CD4-positive, alpha-beta T cell treated with Interferon alpha-2 for 1 hour (primary cell): ENCODE measurements at places on chromosomes 2 and 18.

GRCh38 chr2:76391678-76392077, 681.0 kb upstream of the GCFC2 start:
- DNase-seq = no peak

DNA sequence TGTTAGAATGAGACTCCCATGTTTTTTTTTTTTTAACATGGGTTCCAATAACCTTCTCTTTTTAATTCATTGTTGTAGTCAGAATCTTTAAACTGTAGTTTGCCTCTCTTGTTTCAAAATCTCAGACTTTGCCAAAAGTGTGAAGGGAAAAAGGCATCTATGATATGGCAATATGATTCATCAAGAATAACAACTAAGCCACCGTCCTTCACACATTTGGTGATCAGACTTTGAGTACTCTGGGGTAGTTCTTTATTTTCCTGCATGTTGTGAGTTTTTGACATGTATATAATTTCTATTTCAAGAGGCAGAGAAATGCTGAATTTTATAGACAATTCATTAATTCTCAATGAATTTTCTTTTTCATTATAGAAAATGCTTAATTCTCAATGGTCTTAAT, 53.5 kb upstream of the CERS6 start:
- no peak for DNase-seq

GRCh38 chr2:63049211-63049969, 1.2 kb upstream of the OTX1 start:
- no peak for DNase-seq

DNA sequence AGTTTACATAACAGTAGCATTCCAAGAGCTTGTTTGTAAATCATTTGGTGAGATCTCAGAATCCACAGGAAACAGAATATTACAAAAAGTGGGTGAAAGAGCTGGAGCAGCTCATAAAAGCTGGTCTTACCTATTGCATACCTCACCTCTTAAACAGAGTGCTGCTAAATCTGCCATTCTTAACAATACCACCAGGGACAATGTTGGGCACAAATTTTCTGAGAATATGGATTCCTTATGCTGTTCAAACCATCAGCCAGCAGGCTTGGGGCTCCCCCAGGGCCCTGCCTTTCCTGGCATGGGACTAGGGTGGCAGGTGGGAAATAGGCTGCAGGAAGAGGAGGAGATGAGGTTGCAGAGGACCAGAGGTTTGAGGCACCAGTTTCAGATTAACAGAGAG, 55.6 kb downstream of the TGFA start:
- DNase-seq = no peak

GRCh38 chr18:25240420-25240770, 111.6 kb downstream of the ZNF521 start:
- DNase-seq = no peak

- DNase-seq = no peak
These were observed 7.2 kb upstream of the DAW1 start for GRCh38 chr2:227864161-227864756.

GRCh38 chr18:34491719-34492118, 218.4 kb upstream of the DTNA start:
- DNase-seq = no peak

- DNase-seq = no peak
These were observed 58.7 kb upstream of the SLC66A3 start for GRCh38 chr2:11096591-11096990.

- no peak for DNase-seq
These were observed 65.3 kb downstream of the TWIST2 start for GRCh38 chr2:238912916-238913875.

- DNase-seq = no peak
These were observed 1596.6 kb upstream of the CELF4 start for GRCh38 chr18:39162013-39162827.

DNA sequence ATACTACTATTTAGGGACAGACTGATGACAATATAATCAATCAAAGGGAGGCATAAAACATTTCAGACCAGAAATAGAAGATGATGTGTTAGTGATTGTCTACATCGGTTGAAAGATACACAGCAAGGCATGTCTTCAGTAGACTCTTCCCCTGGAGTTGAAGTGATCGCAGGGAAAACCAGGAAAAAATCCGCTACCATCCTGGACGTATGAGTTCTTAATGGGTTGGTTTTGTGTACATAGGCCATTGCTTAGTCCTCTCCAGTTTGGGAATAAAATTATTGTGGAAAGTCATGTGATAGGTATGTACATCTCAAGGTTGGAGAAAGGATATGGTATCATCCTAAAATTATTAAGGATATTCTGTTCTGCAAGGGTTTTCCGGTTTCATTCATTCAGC, 4.3 kb downstream of the APCDD1 start:
- no peak for DNase-seq

DNA sequence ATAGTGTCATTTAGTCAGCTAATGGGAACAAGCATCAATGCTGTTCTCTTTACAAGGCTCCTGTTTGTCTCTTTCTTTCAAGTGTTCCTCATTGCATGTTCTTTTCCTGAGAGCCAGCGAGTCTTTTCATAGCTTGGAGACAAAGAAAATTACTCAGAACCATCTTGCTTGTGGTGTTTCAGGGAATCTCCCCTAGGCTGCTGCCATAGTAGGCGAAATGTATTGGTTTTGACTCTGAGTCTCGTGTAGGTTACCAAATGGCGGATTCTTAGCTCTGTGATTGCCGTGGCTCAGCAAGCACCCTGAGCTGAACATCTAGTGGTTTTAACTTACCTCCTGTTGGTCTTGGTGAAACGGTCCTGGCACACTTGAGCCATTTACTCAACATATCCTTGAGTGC, 68.7 kb downstream of the RHBDD1 start:
- no peak for DNase-seq

- no peak for DNase-seq
These were observed 54.1 kb downstream of the EPB41L5 start for GRCh38 chr2:120066800-120067547.

DNA sequence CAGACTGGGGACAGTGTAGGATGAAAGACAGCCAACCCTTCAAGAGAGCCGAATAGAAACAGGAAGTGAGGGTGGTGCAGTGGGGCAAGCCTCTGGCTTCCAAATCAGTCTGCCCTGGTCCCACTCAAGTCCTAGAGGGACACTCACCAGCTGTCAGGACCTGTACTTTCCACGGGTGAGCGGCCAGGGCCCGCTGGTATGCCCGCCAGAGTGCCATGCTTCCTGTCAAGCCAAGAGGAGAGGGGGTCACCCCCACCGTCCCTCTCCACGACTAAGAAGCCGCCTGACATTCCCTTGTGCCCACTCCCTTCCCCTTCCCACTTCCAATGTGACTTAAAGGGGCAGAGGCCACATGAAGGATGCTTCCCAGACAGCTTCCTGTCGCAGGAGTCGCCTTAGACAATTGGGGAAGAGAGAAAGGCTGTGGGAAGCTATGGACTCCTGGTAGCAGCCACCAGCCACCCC, 564 bp downstream of the MPV17 start:
- DNase-seq = no peak

DNA sequence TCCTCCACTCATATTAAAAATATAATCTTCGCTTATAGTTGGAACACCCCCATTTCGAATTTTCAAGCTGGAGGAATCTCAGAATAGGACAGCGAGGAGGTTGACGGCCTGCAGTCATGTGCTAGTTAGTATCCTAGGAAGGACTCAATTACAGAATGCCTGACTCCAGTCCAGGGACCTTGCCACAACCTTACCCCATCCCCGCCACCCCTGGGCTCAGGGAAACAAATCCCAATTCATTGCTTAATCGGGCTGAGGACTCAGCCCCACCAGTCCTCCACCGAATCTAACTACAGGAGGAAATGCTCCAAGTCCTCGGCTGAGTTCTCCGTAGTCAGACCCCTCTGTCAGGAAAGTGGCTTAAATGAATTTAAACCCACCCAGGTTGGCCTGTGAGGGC, 31.7 kb upstream of the ZBTB7C start:
- no peak for DNase-seq

DNA sequence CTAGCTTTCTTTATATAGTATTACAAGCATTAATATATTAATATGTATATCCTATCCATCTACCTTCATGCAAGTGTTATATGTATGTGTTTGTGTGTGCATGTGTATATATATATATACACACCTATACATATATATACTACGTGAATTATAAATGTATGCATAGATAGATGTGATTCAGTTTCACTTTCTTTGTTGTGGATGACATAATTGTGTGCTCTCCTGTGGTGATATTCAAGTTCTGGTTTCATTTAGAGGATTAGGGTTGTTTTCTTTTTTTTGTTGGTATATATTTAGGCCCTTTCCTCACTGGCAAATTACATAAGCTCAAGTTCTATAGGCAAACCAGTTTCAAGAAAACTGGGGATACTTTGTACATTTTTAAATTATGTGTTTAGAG, 225.7 kb upstream of the FANCL start:
- no peak for DNase-seq

DNA sequence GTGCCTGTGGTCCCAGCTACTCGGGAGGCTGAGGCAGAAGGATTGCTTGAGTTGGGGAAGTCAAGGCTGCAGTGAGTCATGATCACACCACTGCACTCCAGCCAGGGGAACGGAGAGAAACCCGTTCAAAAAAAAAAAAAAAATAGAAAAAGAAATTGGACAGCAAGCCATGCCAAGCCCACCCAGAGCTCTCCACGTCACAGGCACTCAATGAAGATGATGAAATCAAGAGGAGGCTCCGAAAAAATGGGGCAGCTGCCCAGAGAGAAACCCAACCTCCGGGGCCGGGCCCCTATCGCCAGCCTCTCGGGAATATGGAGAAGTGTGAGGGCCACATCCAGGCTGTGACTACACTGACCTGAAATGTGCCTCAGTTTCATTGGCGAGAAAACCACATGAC, 40.0 kb downstream of the BIN1 start:
- no peak for DNase-seq
